ENCODE measurements at places on chromosomes 2 and 18. TPM values are rescaled to one million over a fixed set of nuclear protein-coding genes. Genes with fewer than 3 reads are reported as not detected.

The BOLL gene
- not detected for total RNA-seq

GRCh38 chr2:133841900-133842299 lies 273.6 kb upstream of the NCKAP5 start:
- DNase-seq, result no peak

- peak; percentile 19 for DNase-seq
These were observed 784.1 kb upstream of the FANCL start for GRCh38 chr2:59025157-59025757.

- no peak for DNase-seq
These were observed 26.6 kb downstream of the CDKL4 start for GRCh38 chr2:39217192-39217550.

GRCh38 chr18:47587587-47587986 lies 336.1 kb upstream of the SKOR2 start:
- DNase-seq, result no peak

The DCAF17 gene
- 35.1 TPM for total RNA-seq

DNA sequence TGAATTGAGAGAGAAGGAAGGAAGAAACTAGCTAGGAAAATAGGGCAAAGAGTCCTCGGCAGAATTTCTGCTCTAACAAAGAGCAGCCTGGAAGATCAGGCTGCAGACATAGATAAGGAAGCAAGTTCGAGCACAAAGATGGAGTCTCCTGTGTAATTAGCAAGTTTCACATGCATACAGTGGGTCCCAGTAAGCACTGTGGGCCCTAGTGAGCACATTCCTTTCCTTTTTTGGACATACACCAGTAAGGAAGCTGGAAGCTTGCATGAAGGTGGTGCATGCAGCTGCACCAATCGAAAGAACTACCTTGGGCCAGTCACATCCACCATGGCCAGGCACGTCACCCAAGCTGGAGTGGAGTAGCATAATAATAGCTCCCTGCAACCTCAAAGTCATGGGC lies 109.7 kb downstream of the NOL4 start:
- no peak for DNase-seq

GRCh38 chr2:143347271-143347695 lies 218.1 kb downstream of the ARHGAP15 start:
- no peak for DNase-seq

GRCh38 chr2:114261366-114261765 lies 181.1 kb upstream of the DPP10 start:
- no peak for DNase-seq

GRCh38 chr2:102637358-102637757 lies 18.0 kb downstream of the SLC9A2 start:
- no peak for DNase-seq

DNA sequence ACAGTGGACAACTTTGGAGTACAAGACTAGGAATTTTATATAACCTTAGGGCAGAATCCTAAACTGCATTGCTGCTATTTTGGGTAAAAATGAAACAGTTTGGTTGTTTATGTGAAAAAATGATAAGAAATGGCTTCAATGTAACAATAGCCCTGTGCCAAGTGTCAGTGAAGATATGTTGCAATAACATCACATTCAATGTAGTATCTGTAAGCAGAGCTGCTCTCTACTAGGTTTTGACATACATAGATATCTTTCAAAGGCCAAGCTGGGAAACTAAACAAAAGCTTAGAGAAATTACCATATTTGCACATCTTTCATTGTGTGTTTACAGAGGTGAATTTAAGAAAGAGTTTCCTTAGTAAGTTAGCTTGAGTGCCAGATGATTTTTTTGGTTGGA lies 135.0 kb upstream of the DOK6 start:
- DNase-seq, result no peak

DNA sequence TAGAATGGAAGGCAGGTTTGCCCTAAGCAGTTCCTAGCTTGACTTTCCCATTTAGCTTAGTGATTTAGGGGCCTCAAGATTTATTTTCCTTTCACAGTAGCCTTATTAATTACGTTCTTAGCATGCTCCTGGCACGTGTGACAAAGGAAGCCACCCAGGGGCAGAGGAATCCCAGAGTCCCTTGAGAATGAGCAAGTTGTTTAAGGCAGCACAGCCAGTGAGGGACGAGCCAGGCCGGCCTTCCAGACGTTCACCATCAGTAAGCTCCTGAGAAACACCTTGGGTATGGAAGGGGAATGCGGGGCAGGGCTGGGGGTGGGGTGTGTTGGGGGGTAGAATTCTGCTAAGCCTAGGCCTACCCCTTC lies 76.3 kb downstream of the SOWAHC start:
- DNase-seq, result no peak

DNA sequence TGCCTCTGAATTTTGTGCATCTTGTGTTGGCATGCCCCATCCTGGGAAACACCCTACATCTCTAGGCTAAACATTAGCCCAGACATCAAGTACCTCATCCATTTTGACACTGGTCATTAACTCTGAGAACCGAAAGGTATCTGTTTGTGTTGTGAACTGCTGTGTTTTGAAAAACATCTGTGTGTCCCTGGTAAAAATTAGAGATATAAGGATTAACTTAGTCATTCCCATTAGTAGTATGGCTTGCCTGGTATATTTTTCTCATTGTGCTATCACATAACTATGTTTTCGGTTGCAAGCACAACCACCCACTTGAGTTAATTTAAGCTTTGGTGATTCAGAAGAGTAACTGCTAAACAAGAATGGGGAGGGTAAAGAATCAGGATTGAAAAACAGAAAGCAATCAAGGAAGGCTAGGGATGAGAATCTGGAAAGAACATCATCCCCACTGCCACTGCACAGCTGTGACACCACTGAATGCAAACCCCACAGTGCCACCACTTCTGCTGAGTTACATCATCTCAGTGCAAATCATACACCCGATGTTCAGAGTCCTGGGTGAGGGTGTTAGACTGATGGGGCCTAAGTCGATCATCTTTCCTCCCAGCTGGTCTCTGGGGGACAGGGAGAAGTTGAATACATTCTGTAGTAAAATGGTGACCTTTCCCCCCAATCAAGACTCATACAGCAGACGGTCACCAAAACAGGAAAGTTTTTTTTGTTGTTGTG lies 234.0 kb downstream of the EPHA4 start:
- DNase-seq, result no peak

The FAP gene
- not detected for total RNA-seq

The BCS1L gene
- 55.3 TPM for total RNA-seq

DNA sequence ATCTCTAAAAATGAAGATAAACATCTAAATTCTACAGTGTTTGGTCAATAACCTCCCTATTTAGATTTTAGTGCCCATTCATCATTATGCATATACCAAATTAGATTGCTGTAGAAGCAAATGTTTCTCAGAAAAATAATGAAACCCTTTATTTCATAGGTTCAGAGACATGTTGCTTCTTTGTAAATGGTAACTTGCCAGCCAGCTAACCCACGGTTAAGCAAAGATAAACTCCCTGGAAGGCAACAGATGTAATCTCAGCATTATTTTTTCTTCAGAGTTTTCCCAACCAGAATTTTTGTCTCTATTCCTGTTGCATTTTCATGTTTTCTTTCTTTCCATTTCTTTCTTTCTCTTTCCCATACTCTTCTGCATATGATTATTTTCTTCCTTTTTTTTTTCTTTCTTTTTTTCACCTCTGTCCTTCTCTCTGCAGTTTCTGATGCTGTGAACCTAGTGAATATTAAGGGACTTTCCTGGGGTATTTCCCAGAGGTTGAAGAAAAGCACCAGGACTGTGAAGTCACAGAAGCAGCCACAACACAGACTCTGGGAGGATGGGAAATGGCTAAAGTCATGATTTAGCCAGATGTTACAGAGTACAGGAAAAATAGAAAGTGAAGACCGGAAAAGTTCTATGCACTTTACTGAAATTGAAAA lies 50.0 kb upstream of the DSG1 start:
- DNase-seq, result no peak

- no peak for DNase-seq
These were observed 76.7 kb downstream of the TGIF1 start for GRCh38 chr18:3526421-3527354.

DNA sequence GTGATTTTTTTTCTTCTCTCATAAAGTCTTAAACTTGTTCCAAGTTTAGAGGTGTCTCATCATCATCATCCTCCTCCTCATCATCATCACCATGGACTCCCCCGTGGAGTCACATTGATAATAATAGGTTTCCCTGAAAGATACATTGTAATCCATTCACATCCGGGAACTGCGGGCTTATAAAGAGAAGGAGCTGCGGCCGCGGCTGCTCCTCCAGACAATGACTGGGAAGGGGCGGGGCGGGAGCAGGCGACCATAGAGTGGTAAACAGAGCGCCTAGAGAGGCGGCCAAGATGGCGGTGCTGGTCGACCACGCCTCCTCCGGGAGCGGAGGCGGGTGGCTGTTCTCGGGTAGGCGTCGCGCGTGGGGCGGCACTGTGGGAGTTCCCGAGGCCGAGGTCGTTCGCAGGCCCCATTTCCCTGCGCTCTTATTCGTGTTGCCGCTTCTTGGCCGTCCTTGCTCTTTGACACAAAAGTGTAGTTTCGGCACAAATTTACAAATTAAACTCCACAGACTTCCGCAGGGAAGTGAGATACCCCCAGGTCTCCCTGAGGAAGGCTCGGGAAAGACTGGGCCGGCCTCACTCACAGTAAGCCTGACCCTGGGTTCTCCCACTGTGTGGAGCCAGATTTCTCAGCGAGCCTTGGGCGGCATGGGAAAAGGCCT lies 1.8 kb upstream of the TCF4 start:
- peak; percentile 78 for DNase-seq

DNA sequence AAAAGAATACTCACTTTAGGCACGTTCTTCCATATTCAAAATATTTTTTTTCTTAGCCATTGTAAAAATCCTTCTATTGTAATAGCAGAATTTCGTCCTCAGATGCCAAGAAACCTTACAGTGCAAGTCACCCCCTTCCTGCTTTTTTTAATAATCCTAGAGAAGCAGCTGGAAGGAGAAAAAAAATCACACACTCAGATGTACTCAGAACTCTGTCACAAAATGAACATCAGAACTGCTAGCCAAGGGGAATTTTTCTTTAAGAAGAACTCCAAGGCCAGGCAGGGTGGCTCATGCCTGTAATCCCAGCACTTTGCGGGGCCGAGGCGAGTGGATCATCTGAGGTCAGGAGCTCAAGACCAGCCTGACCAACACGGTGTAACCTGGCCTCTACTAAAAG lies 127.3 kb upstream of the SPATS2L start:
- DNase-seq, result no peak

The PLB1 gene
- 0.72 TPM for total RNA-seq

GRCh38 chr18:363301-364085 lies 95.6 kb upstream of the THOC1 start:
- no peak for DNase-seq

DNA sequence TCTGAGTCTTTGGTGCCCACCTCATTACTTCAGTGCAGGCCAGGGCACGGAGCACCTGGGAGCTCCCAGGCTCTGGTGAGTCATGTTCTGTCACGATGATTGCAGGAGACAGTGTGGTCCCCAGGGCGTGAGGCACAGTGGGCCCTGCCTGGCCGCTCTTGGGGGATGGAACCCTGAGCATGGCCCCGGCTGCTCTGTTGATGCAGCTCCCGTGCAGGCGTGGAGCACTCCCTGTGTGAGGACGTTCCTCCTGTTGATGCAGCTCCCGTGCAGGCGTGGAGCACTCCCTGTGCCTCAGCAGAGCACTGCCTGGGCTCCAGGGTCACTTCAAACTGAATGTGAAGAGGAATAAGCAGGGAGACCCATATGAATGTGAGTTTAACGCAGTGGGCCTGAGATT lies 30.1 kb downstream of the COPS9 start:
- no peak for DNase-seq

DNA sequence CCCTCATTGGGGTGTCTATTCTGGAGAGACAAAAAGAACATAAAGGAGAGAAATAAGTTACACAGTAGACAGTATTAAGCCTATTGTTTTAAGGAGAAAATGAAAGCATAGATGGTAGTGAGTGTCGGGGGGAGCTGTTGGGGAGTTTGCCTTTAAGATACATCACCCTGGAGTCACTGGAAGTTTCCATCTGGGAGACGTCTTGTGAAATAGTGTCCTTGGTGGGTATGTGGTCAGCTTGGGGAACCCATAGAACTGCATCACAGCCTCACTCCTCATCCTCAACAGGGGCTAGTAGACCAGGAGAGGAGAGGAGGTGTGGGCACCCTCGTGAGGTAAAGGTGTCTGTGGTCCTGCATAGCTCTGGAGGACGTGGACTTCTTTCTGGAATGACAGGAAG lies 60.6 kb downstream of the RNF144A start:
- no peak for DNase-seq

GRCh38 chr18:68780802-68781635 lies 16.9 kb upstream of the CCDC102B start:
- DNase-seq, result no peak

The MEP1B gene
- not detected for total RNA-seq

- DNase-seq, result peak; percentile 24
These were observed 722 bp downstream of the MAP4K4 start for GRCh38 chr2:101698014-101698843.

GRCh38 chr2:43848214-43848613 lies 9.4 kb downstream of the ABCG8 start:
- no peak for DNase-seq

- DNase-seq, result no peak
These were observed 118.8 kb downstream of the MGAT5 start for GRCh38 chr2:134372611-134373131.

DNA sequence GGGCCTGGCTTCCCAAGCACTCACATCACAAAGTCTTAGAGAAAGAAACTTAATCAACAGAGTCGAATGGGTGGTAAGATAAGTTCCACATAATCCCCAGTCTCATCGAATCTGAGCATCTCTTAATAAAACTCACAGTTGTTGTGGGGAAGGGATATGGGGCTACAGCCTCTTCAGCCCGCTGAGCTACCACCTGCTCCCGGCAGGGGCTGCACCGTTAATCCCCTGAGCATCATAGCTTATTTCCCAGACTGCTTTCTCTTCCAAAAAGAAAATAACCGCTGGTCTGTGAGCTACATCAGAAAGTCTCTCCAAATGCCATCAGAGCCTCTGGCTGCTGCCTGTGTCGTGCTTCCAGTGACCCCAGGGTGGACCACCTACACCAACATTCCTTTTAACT lies 139.4 kb upstream of the CELF4 start:
- DNase-seq, result no peak

The RPE gene
- total RNA-seq, result 37.3 TPM

GRCh38 chr2:48749291-48750127 lies 6.0 kb downstream of the LHCGR start:
- DNase-seq, result no peak

- DNase-seq, result no peak
These were observed 46.3 kb downstream of the PTPN2 start for GRCh38 chr18:12837747-12838146.

GRCh38 chr2:241025639-241026038 lies 27.2 kb downstream of the SNED1 start:
- DNase-seq, result no peak

- no peak for DNase-seq
These were observed 87.9 kb downstream of the ZEB2 start for GRCh38 chr2:144431998-144432397.

DNA sequence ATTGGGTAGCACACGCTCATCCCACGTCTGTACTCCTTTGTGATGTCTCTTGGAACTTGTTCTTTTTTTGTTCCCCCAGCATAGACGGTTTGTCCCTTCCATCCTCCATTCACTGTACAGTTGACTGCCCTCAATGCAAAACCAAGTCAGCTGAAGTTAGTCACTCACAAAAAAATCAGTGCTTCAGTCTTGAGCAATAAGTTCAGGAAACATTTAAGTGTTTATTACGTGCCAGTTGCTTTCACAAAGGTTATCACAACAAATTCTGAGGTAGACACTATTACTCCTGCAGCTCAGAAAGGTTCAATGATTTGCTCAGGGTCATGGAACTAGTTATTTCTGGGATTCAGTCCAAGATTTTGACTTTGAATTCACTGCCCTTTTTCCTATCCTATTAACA lies 102.2 kb downstream of the PDE1A start:
- DNase-seq, result no peak

GRCh38 chr2:60535685-60536312 lies 17.7 kb downstream of the BCL11A start:
- DNase-seq, result no peak

Measured in activated T-cell treated with anti-CD3 and anti-CD28 coated beads, Interleukin-2, amount 50 U/mL, for 72 hours (primary cell).